ENCODE measurements at places on chromosomes 5 and 9.
A peak's percentile ranks its signal among the peaks of the same experiment; 100 is the strongest.

GRCh38 chr9:129640871-129641749 lies 841 bp downstream of the ASB6 start:
- no peak for DNase-seq

DNA sequence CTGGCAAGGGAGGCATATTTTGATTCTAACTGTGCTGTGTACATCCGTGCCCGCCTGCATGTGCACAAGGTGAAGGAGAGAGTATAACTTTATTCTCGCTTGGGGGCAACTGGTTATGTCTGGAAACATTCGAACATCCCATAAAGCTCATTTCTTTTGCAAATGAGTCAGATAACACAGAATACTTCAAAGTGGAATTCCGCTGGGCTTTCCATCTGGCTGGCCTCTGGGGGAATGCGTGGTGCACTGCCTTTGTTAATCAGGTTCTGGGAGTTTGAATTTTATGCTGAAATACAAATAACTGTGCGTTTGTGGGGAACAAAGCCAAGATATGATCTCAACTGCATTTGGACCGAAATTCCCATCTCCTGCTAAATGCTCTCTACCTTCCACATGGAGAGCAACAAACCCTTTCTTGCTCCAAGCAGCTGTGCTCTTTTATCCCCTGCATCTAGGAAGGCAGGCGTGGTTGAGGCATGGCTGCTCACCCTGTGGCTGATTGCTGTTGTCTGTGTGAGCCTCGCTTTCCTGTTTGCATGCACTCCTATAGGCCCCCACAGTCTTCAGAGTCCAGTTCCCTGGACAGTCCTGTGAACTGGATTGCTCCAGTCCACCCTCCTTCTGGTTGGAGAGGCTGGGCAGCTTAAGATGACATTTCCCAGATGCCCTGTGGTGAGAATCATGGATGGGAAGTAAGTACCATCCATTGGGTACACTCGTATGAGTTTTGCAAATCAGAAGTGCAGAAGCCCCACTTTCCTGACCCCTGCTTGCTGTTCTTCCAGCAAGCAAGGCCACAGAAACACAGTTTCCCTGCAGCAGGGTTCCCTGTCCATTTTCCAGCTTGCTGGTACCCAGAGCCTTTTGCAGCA lies 82.9 kb upstream of the ALDH1B1 start:
- DNase-seq, result no peak

DNA sequence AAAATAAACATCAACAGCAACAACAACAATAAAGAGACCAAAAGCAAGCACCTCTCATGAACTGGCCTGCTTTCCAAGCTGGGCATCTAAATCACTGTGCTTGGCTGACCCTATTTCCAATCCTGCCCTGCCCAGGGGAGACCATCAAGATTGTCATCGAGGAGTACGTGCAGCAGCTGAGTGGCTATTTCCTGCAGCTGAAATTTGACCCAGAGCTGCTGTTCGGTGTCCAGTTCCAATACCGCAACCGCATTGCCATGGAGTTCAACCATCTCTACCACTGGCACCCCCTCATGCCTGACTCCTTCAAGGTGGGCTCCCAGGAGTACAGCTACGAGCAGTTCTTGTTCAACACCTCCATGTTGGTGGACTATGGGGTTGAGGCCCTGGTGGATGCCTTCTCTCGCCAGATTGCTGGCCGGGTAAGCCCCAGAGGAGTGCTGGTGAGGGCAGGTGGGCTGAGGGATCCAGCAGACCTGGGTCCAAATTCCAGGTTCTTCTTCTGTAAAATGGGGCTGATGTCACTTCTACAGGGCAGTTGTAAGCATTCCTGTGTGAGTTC lies 15.6 kb downstream of the PTGS1 start:
- DNase-seq, result no peak

DNA sequence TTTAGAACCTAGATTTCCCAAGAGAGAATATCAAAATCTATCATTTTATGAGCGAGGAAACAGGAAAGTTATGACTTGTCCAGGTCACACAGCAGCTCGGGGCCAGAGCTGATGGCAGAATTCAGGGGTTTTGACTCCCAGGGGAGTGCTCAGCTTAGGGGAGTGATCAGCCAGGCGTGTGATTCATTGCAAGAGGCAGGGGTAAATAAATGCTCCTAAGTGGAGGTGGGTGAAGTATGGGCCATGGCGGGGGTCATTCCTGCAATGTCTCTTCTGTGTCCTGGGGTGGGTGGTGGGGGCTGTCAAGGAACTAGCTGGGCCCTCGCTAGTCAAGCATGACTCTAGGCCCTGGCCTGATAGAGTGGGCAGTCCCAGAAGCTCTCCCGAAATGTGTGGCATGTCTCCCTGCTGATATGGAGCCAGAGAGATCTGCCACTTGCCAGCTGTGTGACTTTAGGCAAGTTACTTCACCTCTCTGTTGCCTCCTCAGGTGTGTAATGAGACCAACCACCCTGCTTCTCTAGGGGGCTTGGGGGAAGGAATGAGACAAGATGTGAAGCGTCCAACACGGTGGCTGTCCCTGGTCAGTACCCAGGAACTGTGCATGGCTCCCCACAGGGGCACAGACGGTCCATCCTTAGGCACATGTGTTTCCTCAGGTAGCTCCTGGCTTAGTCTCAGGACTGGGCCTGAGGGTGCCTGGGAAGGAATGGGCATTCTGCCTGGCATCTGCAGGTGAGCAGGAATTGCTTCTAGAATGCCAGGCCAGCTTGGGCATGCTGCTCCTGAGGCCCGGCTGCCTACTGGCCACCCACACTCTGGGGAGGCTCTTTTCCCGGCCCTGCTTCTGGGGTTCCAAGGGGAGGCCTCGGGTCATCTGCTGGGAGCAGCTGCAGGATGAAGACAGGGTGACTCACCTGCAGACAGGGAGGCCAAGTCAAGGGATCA lies 36.5 kb upstream of the SH3PXD2B start:
- no peak for DNase-seq

- no peak for DNase-seq
These were observed 269.2 kb downstream of the TMEM38B start for GRCh38 chr9:105963343-105964099.

- DNase-seq, result no peak
These were observed 8.0 kb upstream of the PALM2AKAP2 start for GRCh38 chr9:109771796-109772531.

- no peak for DNase-seq
These were observed 42.5 kb downstream of the WHRN start for GRCh38 chr9:114462791-114463190.

DNA sequence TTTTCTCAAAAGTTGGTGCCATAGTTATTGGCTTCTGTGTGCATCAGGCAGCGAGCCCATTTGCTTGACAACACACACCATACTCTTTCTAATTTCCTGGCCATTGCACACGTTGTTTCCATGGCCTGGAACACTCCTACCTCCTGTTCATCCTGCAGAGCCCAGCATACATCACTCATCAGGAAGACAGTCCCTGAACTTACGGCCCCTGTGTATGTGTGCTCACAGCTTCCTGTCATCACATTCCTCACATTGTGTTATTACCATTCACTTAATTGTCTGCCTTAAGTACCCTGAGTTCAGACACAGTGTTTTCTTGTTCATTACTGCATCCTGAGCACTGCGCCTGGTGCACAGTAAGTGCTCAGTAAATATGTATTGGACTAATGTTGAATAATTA lies 355.9 kb downstream of the PRELID2 start:
- DNase-seq, result no peak

DNA sequence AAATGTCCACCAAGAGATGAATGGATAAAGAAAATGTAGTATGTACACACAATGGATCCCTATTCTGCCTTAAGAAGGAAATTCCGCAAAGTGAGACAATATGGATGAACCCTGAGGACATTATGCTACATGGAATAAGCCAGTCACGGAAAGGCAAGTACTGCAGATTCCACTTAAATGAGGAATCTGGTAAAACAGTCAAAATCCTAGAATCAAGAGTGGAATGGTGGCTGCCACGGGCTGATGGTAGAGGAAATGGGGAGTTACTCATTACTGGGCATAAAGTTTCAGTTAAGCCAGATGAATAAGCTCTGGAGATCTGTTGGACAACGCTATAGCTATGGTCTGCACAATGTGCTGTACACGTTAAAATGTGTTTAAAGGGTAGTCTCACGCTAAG lies 47.2 kb downstream of the STK10 start:
- no peak for DNase-seq

- DNase-seq, result no peak
These were observed 5.1 kb downstream of the MGAT4B start for GRCh38 chr5:179801304-179802206.

DNA sequence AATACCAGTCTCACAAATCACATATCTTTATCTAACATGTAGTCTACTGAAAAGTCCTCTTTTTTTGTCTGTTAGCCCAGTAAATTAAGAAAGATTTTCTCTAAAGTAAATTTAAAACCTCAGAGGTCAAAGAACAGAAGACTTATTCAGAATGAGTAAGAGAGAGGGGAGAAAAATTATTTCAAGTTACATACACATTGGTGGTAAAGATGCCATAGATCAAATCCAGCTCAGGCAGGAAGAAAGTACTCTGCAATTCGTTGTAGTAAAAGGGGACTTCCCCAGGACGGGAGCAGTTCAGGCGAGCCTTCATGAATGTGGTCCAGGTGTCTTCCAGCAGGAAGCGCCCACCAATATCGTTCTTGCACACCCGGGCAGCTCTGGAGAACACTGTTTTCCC lies 344.1 kb downstream of the SEMA5A start:
- DNase-seq, result no peak

- no peak for DNase-seq
These were observed 182.8 kb downstream of the CACNA1B start for GRCh38 chr9:138060365-138060764.

DNA sequence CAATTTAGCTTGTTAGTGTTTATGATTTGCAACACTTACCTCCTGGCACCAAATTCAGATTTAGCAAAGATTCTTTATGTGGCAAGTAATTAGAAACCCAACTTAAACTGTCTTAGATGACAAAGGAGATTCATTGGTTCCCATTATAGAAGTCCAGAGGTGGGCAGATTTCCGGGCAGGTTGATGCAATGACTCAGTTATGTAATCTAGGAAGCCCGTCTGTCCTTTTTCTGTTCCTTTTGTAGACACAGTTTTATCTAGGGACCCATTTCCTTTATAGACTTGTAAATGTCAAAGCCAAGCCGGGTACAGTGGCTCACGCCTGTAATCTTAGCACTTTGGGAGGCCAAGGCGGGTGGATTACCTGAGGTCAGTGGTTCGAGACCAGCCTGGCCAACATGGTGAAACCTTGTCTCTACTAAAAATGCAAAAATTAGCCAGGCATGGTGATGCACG lies 20.3 kb upstream of the ANKRD33B start:
- no peak for DNase-seq

- no peak for DNase-seq
These were observed 19.8 kb downstream of the FAM151B start for GRCh38 chr5:80507663-80508062.

- peak; percentile 82 for DNase-seq
These were observed 64.4 kb upstream of the DNAH5 start for GRCh38 chr5:14008819-14009311.

DNA sequence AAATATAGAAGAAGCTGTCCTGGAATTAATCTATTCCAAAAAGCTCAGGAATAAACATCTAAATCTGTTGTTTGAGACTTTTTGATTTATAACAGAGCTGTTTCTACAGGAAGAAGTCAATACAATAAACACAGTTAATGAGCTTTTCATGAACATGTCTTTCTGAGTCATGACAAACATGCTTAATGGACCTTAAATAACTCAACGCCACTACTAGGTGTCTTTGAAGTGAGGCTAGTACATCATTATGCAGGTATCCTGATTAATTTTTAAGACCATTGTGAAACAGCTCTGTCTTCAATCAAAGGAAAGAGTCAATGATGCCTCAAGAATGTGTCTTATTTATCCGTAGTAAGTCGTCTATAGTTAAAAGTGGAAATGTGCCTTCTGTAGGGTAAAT lies 131.6 kb downstream of the GABRB2 start:
- DNase-seq, result no peak

GRCh38 chr9:94950040-94950578 lies 223.6 kb downstream of the AOPEP start:
- no peak for DNase-seq

DNA sequence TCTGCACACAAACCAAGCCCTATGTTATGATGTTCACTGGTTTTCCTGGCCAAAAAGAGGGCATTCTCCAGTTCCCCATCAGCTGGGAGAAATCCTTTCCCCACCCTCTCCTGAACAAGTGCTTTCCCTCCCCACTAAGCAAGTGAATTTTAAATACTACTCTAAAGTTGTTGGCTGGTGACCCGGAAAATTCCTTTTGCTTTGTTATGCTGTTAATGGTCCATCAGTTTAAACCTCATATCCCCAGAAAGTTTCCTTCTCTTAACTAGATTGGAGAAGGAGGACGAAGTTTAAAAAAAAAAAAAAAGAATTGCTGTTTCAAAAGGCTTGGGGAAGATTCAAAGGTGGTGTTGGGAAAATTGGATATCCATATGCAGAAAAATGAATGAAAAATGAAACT lies 21.9 kb upstream of the SPRY4 start:
- no peak for DNase-seq

All from SHP77 treated with DMSO at 0.1 percent for 48 hours (cell line).